ENCODE measurements at places on chromosomes 3 and 15.

DNA sequence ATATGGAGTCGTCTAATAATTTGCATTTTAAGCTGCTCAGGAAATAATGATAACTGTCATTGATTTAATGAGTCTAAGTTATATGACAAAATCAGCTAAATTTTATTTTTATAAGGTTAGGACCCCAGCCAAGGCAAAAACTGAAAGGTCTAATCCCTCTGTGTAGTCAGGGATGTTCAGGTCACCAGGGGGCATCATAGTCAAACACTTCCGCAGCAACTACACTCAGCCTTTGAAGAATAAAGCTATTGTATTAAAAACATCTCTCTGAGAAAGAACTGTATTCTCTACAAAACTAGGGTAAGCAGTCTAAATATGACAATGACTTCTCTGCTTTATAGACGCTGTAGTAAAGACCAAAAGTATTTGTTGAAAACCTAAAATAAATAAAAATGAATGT, 15.0 kb downstream of the INTS14 start:
- DNase-seq = no peak

GRCh38 chr15:62914461-62915079, 128.0 kb upstream of the TPM1 start:
- no peak for DNase-seq

DNA sequence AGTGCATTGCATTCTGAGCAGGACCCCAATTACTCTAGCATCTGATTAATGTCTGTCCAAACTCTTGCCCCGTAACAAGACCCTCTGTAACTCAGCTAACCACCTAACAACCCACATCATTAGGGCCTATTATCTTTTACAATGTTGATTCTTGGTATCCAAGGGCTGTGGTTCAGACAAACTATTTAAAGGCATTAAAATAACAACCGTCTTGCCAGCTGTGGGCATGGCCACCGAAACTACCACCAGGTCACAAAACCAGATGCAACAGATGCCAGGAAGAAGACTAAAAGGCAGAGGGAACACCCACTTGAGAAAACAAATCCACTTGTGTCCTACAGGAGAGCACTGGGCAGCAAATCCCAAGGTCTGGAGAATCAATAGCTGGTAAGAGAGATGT, 262.9 kb downstream of the ERC2 start:
- DNase-seq = no peak

DNA sequence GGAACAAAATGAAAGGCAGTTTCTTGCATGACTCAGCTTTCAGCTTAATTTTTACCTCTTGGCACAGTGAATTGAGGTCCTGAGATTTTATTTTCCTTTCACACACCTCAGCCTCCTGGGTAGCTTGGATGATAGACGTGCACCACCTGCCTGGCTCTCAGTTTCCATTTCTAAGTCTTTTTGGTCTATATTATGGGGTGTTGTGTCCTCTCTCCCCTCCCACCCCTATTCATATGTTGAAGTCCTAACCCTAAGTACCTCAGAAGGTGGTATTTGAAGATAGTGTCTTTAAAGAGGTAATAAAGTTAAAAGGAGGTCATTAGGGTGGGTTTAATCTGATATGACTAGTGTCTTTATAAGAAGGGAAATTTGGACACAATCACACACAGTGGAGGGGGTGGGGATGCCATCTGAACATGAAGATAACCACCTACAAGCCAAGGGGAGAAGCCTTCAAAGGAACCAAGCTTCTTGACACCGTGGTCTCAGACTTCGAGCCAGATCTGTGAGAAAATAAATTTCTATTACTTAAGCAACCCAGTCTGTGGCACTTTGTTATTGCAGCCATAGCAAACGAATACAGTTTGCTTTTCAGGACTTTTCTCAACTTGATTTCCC, 85.2 kb downstream of the STRIT1 start:
- DNase-seq = no peak

DNA sequence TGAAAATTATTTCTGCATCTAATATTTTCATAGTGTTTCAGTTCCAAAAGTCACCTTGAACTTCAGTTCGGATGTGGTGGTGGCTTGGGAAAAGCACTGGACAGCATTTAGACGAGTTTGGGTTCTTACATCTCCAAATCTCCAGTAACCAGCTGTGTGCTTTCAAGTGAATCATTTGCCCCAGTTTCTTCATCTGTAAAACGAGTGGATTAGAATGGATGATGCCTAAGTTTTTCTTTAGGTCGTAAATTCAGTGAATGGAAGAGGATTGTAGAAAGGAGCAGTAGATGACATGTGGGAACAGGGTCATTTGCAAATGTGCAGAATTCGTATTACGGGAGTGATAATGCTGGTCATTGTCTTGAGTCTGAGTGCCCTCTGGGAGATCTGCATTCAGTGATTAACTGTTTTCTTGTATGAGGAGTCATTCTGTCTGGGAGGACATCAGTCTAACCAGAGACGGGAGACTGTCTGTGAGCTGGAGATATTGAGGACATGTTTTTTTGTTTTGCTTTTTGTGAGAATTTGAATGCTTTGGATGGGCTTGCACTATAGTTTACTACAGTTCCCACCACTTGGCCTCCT, 641.6 kb upstream of the TBL1XR1 start:
- no peak for DNase-seq

GRCh38 chr3:99523431-99524127, 114.8 kb upstream of the COL8A1 start:
- no peak for DNase-seq

DNA sequence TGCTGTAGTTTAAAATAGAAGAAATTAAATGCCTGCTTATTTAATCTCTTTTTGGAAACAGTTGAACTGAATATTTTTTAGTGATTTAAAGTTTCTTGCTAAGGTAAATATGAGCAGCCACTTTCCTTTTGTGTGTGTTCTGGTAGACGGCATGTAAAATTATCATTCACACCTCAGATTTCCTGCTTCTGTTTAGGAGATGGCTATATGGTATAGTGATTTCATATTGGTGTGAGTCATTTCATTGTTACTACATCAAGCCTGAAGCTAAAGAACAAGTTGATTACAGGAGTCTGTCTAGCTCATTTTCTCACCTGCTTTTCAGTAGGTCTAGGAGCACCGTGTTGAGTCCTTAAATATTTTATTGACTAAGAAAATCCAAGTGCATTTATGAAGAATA, 2.2 kb downstream of the LRCH3 start:
- DNase-seq = no peak
